ENCODE measurements at places on chromosomes 16 and 17.

GRCh38 chr16:72129976-72130656 is 36.5 kb downstream of the DHX38 start:
- DNase-seq, result no peak

GRCh38 chr17:67137860-67138259 is 93.5 kb downstream of the CACNG1 start:
- no peak for DNase-seq

DNA sequence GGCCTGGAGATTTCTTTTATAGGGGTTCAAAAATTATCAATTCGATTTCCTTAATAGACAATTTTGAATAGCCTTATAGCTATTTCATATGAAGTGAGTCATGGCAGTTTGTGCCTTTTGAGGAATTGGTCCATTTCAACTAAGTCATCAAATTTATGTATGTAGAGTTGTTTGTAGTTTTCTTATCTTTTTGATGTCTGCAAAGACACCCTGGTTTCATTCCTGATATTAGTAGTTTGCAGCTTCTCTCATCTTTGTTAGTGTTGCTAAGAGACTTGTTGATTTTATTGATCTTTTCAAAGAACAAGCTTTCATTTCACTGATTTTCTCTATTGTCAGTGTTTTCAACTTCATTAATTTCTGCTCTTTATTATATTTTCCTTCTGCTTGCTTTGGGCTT is 44.2 kb downstream of the N4BP1 start:
- no peak for DNase-seq

DNA sequence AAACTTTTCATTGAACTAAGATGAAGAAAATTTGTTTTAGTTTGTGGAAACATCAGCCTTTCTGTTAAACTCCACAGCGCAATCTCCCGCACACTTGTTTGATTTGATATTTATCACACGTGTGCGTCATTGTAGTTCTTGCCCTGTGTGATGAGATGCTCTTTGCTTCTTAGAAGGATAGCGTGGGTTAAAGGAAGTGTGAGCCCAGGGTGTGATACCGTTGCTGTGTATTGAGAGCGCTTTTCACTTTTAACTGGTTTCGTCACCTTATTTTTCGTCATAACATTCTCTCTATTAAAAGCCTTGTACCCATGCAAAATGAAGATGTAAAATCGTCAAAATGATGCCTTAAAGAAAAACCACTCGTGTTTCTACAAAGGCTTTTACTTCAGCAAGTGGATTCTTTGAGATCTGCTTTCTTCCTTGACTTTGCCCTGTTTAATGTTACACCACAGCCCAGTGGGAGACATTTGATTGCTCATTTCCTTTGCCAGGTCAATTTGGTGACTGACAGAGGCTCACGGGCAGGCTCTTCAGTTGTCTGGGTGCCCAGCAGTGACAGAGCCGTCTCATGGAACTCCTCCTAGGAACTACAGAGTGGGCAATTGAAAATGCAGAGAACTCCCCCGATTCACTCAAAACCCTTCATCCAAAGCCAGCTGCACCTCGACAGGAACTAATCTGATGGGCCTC is 61.1 kb downstream of the RPA1 start:
- DNase-seq, result no peak

DNA sequence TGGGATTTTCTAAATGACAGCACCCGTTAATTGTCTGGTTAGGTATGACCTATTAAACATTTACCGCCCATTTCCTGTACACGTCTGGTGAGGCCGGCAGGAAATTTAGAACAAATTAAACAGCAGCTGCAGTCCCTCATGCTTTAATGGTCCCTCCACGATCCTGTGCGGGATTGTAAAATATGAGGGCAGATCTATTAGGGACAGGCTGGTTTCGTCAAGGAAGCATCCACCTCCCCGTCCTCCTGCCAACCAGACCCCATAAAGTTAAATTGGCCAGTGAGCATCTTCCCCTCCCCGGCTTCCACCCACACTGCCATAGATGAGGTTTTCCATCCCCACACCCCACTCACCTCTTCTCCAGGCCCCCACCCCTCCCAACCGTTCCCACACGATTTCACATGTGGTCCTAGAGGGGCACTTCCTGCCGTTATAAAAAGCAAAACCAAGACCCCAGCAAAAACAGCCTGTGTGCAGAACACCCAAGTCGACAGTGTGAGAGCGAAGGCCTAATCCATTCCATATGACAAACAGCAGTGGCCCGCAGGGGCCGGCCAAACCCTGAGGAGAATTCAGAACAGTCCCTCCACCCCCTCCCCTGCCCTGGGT is 331.9 kb downstream of the FOXL1 start:
- DNase-seq, result peak; percentile 77

GRCh38 chr17:82807101-82807500 is 32.7 kb downstream of the ZNF750 start:
- no peak for DNase-seq

DNA sequence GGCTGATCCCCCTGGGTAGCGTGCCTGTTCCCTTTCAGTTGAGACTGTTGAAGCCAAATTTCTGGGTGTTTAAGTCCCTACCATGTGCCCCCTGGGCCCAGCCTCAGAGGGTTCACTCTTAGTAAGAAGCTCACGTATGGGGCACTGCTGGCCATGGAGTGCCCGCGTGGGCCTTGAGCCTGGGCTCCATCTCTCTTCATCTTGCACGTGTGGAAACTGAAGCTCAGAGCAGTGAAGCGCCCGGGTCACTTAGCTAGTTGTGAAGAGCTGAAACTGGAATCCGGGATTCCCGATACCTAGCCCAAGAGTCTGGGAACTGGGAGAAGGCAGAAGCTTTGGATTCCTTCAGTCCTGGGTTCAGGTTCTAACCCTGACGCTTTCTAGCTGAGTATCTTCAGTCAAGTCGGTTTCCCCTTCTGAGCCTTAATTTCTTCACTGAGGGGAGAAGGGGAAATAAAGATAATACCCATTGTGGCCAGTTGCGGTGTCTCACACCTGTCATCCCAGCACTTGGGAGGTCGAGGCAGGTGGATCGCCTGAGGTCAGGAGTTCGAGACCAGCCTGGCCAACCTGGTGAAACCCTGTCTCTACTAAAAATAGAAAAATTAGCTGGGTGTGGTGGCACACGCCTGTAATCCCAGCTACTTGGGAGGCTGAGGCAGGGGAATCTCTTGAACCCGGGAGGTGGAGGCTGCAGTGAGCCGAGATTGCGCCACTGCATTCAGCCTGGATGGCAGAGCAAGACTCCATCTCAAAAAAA is 103.9 kb downstream of the OR1D5 start:
- DNase-seq, result no peak

DNA sequence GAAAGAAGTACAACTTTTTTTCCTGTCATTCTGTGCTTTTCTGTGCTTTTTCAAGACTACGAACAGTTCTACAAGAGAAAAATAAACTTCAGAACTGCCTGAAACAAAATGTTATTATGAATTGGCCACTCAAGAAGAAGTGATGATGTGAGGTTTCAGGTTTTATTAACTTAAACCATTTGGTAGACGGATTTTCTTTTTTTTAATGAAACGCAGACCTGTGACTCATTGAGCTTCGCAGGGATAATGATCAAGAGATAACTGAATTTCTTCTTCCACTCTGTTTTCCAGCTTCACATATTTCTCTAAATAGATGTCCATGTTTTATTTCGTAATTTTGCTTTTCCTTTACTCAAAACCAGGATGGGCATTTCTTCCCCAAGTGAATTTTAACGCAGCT is 32.7 kb downstream of the AIPL1 start:
- DNase-seq, result no peak

DNA sequence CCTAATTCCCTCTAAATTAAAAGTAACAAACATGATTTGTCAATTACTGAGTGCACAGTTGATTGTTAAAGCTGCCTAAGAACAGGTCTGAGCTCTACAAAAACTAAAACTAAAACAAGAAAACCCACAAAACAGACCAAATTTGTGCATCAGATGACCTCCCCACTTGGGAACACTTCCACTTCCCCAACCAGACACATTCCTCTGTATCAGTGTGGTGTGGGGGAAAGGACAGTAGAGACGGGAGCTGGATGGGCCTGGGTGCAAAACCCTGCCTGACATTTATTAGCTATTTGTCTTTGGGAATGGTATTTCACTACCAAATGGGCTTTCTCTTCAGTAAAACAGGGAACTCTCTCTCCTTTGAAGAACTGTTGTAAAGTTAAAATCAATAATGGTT is 29.8 kb downstream of the STAT3 start:
- DNase-seq, result no peak

GRCh38 chr16:50114357-50115129 is 38.6 kb upstream of the TENT4B start:
- no peak for DNase-seq

DNA sequence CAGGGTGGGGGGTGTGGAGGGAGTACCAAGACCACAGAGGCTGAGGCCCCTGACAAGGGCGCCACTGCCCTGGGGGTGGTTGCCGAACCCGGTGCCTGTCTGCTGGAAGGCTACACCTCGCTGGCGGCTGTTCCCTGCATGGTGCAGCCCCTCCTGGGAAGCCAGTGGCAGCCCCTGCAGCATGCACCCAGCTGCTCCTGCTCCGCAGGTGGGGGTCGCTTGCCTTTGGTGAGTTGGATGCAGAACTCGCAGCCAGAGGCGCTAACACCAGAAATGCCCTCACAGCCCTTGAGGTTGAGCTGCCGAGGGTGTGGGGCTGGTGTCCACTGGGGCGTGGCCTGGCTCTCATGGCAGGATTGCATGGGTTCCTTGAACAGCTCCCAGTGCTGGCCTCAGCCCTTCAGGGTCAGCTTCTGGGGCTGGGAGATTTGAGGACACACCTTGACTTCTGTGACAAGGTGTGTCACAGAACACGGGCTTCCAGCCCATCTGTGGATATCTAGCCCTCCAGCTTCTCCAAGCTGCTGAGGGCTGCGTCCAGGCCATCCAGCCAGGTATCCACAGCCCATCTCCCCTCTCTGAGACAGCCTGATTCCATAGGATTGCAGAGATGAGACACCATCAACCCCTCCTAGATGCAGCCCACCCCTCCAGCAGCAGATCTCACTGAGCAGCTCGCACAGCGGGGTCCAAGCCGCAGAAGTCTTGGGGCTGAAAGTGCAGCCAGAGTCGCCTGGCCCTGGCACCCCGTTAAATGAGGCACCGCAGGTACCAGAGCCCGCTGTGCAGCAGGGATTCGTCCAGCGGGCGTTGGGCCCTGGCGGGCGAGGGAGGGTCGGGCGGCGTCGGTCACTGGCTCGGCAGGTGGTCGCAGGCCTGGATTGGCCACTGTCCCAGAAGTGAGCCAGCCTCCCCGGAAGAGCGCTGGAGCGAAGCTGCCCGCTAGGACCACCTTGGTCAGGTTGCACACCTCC is 586.3 kb downstream of the KCNJ18 start:
- DNase-seq, result no peak

- no peak for DNase-seq
These were observed 8.9 kb downstream of the ALOX15 start for GRCh38 chr17:4632581-4632920.

- no peak for DNase-seq
These were observed 408.4 kb upstream of the EEF2KMT start for GRCh38 chr16:5506021-5506420.

GRCh38 chr17:74654742-74655141 is 31.2 kb upstream of the CD300E start:
- DNase-seq, result no peak

- no peak for DNase-seq
These were observed 204.8 kb upstream of the C17orf78 start for GRCh38 chr17:37170881-37171425.

DNA sequence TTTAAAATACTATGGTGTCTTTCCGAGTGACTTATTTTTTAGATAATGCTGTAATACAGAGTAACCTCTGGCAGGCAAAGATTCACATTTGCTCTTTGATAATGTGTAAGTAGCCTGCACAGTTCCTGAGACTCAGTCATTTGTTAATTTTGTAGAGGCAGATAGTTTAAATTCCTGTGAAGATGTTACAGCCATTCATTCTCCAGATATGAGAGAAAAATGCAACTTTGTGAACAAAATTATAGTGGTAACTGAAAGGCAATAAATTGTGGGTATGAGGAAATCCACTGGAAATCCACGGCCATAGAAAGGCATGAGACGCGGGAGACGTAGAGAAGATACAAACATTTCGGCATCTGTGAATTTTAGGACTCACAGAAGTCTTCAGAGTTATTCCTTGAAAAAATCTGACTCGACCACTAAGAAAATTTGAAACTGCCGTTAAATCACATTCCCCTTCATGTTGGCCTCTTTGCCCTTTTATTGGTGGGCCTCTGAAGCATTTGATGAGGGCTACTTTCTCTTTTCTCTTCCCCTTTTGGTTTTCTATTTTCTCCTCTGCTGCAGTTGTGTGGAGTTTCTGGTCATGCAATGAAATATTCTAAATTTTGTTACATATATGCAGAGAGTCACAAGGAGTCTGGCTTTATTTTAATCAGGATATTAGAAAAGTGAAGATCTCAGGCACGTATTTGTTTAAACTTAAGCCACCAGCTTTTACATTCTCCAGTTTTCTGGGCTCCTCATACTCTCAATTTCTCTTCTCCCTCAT is 18.8 kb downstream of the HS3ST3A1 start:
- DNase-seq, result no peak

- DNase-seq, result no peak
These were observed 17.2 kb upstream of the NUDT16L1 start for GRCh38 chr16:4675864-4676786.

DNA sequence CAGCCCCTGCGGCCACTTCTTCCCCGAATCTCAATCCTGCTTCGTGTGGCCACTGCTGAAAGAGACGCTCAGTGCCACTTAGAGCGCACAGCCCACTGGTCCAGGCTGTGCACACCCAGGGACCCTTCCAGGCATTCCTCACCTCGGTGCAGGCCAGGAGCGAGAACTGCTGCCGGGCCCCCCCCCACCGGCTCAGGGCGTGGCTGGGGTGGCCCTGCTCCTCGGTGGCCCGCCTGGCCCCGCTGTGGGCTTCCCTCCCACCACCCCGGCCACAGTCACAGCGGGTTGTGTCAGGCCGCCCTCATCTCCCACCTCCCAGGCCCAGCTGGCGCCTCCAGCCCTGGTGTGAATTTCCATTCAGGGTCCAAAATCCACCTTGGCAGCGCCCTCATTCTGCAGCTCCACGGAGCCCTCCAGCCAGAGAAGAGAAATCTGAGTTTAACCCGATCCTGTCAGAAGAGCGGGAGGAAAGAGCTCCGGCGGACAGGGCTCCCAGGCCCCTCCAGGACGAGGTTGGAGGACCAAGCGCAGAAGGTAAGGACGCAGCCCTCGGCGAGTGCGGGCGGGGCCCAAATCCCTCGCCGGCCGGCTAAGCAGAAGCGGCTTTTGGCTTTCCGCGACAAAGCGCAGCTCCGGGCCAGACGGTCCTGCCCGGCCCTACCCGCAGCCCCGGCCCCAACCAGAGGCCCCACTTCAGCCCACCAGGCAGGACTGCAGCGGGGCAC is 12.0 kb downstream of the TBC1D16 start:
- no peak for DNase-seq

GRCh38 chr17:66296289-66296725 is 6.1 kb upstream of the PRKCA start:
- no peak for DNase-seq

Measured in right renal pelvis (tissue), 4 donors.